ENCODE measurements at places on chromosomes 1 and 21.

DNA sequence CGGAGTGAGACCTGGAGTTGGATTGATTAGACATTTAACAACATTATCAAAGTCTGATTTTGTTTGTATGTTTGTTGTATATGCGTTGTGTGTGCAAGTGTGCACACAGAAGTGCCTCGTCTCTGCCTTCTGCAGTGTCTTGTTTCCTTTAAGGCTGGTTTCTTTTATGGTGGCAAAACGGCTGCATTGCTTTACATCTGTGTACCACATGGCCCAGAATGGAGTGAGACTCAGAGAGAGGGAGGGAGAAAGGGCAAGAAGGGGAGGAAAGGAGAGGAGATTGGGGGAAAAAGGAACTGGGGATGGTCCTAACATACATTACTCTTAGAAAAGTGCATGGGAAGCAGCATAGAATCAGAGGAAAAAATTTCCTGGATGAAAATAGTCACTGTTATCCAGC lies 99.7 kb upstream of the WLS start:
- no peak for DNase-seq

DNA sequence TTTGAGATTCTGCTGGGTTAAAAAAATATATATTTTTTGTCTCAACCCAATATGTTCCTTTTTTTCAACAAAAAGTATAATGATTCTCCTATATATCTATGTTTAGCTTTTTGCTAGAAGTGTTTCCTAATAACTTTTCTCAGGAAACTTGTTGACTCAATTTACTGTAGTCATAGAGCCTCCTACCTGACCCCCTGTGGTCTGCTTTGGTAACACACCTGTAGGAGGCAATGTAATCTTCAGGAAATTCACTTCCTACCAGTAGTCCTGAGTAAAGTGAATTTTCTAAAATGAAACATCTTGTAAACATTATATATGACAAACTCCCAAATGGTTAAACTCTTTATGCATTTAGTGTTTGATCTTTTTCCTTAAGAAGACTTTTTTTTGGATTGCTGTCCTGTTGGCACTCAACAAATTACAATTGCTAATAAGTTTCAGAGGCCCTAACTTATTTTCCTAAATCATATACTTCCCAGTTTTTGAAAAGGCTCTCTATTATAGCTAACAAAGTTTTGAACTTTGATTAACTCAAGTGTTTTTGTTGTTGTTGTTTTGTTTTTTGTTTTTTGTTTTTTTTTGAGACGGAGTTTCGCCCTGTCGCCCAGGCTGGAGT lies 118.3 kb downstream of the OLFML2B start:
- peak; percentile 28 for DNase-seq

DNA sequence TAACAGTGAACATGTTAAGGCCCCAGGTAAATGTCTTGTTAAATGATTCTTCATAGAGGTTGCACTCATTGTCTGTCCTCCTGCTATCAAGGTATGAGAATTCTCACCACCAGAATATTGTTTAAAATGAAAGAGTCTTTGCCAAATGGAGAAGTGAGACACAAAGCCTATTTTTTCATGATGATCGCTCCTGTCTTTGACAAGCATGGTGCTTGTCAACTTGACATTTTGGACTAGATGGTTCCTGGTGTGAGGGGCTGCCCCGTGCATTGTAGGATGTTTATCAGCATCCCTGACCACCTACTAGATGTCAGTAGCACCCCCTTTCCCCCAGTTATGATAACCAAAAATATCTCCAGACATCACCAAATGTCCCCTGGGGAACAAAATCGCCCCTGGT lies 65.6 kb downstream of the MDM4 start:
- no peak for DNase-seq

DNA sequence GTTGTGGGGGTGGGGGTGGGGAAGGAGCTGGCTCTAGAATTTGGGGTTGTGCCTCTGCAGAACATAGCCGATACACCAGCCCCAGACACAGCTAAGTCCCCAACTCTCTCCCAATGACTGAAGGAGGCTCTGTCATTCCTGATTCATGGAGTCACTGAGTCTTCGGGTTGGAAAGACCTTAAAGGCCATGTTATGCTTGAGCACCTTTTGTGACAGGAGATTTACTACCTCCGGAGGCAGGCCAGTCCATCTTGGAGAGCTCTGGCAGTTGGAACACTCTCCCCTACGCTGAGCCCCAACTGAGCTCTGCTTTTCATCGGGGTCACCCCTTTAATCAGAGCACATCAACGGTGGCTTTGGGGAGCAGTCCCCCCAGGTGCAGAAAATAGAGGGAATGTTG lies 284.4 kb upstream of the GJB5 start:
- no peak for DNase-seq

DNA sequence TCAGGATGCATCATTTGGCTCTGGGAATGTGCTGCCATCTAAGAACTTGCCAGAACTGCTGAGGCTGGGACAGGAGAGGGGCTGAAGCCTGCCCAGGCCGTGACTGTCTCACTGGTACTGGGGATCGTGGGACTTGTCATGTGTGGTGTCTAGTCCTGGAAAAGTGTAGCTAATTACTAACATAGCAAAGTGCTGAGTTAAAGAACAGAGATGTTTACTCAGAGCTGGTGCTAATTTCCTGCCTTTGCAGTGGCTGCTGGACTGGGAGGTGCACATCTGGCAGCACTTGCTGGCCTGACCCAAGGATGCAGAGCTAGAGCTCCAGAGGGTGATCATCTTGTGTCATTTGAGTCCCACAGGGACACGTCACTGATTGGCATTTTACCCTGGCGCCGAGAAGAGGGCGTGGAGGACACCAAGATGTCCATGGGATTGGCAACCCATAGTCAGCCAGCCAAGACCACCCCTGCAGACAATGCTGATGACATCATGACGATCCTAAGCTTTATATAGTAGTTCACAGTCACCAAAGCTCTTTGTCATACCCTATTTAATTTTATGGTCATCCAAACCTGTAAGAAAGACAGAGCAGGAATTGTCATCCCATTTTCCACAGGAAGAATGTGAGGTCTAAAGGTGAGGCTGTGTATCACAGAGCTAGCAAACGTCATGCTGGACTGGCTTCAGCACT lies 110.1 kb upstream of the SLC44A3 start:
- DNase-seq, result no peak

GRCh38 chr1:228417483-228418203 lies 982 bp upstream of the TRIM17 start:
- no peak for DNase-seq

DNA sequence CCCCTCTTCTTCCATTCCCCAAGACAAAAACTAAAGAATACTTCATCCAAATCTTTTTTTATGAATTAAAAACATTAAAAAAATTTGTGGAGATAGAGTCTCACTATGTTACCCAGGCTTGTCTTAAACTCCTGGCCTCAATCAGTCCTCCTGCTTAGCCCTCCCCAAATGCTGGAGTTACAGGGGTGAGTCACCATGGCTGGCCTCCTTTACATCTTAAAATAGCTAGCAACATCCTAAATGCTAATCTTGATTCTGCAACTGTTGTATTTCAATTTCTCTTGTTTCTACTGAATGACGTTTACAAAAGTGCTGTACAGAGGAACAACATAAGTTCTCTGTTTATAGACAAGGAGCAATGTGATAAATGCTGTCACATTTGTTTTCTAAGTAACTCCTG lies 483.5 kb downstream of the ADGRL2 start:
- no peak for DNase-seq

DNA sequence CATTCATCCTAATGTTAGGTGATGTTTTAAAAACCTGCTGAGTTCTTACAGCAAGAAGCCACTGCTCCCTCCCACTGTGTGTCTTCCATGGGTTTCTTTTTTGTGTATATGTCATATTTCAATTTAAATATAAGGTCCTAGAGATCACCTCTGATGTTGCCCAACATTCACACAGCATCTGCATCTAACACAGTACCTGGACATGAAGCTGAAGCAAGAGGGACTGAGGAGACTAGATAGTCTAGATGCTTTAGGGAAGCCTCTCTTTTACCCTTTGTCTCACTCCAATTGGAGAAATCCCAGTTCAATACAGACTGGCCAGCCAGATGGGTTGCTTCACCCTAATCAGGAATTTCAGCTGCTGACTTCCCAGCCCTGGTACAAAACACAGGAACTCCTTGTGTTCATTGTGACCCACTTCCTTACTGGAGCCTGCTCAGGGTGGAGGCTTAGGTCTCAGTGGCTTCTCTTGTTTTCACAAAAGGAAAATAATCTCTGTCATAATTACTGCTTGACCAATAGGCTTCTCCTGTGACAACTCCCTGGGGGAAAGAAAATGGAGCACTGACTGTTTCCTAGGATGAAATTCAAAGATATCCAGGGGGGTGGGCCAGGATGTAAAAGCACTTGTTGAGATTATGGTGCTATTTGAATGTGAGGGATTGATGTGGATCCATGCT lies 17.3 kb downstream of the BTG2 start:
- DNase-seq, result no peak

DNA sequence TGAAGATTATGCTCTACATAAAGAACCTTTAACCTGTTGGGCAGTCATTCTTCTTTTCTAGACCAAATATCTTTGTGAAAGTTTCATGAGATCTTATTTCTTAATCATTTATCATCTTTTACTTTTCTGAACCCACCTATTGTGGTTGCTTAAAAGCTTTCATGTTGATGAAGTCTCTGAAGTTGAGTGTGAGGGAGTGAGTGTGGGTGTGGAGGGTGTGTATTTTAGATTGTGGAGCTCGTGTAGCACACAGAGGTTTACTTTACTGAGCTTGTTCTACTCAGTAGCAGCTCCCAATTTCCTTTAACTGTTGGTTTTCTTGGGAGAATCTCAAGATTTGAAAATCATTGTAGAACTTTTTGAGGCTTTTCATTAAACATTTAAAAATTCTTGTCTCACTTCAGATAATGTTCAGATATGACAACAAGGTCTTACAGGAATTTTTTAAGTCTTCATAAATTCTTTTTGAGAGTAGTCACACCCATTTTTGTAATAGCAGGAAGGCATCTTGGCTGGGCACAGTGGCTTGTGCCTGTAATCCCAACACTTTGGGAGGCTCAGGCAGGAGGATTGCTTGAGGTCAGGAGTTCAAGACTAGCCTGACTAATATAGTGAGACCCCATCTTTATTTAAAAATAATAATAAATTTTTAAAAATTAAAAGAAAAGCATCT lies 17.0 kb downstream of the SRRM1 start:
- no peak for DNase-seq

DNA sequence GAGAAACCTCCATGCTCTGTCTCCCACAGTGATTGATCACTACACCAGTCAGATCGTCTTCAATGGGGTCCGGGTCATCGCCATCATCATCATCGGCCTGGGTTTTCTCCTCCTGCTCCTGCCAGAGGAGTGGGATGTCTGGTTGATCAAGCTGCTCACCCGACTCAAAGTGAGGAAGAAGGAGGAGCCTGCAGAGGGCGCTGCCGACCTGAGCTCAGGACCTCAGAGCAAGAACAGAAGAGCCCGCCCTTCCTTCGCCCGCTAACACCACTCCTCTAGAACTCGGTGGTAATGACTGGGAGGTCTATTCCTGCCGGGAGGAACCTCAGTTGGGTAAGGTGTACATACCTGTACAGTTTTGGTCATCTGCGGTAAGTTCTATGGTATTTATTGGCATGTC lies 50.3 kb upstream of the COA6 start:
- peak; percentile 54 for DNase-seq

DNA sequence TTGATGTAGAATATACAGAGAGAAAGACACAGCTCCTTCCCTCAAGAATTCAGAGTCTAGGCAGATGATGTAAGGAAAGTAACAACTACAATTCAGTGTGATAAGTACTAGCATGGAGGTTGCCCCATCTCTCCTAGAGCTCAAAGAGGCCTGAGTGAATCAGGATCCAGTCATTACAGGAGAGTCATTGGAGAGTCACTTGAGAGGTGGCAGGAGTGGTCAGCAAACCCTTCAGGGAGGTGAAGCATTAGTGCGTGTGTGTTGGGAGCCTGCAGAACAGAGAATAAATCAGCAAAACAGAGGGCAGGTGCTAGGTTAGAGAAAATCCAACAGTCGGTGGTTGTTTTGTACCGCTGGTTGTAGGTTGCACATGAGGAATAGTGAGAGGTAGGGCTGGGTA lies 46.1 kb downstream of the GRIK1 start:
- DNase-seq, result no peak

GRCh38 chr1:86546787-86547221 lies at the start of gene CLCA4:
Gene CLCA4 (plus strand): TSS chr1:86547078. CDS start chr1:86547120, 42 bp downstream.
- DNase-seq, result no peak

- no peak for DNase-seq
Observed at GRCh38 chr21:36700971-36701755, 2.2 kb downstream of the SIM2 start.

DNA sequence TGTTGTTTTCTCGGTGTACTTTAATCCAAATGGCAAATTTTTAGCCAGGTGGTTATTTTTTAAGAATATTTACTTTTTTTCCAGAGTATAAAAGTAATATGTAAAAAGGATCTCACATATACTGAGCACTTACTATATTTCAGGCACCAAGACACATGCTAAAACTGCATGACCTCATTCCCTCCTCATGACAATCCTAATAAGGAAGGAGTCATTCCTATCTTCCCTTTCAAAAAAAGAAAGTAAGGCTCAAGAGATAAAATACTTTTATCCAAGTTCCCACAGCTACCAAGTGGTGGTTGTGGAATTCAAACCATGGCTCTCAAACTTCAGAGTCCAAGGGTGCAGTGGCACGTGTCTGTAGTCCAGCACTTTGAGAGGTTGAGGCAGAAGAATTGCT lies 19.4 kb downstream of the ATP2B4 start:
- no peak for DNase-seq

DNA sequence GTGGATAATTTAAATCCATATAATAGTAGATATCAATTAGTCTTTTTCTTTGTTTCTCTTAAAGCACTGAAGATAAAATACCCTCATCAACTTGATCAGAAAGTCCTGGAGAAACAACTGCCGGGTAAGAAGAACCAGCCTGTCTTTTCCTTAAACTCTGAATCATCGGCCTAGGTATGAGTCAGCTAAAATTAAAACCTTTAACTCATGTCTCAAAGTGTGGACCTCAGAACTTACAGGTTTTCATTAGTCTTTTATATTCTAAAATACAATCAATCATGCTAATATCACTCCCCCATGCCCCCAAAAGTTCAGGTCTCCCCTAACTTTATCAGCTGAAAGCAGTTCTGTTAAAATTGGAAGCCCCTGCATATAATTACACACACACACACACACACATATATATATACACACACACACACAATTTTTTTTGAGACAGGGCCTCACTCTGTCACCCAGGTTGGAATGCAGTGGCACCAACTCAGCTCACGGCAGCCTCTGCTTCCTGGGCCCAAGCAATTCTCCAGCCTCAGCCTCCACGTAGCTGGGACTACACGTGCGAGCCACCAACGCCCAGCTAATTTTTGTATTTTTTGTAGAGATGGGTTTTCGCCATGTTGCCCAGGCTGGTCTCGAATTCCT lies 61.3 kb downstream of the B3GALNT2 start:
- DNase-seq, result no peak

DNA sequence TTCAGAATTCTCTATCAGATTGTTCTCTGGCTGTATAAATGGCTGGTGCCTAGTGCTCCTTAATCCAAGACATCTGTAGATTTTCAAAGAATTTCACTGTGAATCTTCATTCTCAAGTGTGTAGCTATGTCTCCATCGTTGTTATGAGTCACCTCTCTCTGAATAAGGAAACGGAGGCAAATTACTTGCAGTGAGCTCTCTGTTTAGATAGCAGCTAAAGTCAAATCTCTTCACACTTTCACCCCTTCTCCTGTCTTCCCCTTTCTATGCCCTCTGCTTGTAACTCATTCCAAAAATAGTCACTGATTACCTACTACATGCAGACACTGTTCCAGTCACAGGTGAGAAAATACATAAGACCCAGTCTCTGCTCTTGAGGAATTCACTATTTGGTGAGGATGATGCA lies 39.7 kb downstream of the CHML start:
- DNase-seq, result no peak

- no peak for DNase-seq
Observed at GRCh38 chr1:169896013-169896412, 2.3 kb upstream of the SCYL3 start.
